SK-N-DZ (cell line): ENCODE measurements at places on chromosomes 3 and 15.

DNA sequence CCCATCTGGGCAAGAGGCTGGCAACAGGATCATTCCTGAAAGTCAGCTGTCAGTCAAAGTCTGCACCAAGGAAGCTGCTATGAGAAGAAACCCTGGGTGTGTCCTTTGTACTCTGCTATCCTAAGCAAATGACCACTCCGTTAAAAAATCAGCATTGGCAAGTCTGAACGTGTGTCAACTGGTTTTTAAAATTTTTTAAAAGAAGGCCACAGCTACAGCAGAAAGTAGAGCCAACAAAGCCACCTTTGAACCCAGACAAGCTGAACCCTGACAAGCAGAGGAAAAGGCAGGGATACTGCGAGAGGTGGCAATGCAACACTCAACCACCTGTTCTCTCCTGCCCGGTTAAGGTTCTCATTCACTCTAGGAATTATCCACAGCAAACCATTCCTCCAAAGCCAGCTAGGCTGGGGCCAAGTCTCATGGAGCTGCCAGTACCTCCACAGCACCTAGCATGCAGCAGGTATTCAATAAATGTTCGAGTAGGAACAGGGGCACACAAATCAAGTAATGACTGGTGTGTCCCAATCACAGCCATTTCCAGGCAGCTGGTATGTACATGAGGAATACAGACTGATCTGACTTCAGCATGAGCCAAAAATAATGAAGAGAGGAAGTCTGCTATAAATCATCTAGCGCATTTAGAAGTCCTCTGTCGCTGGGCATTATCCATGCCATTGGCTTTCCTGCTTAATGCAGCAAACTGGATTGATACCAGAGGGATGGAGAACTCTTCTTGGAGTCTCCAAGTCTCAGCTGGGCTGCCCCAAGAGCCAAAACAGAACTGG is 76.0 kb downstream of the ADCY5 start:
- DNase-seq: no peak

DNA sequence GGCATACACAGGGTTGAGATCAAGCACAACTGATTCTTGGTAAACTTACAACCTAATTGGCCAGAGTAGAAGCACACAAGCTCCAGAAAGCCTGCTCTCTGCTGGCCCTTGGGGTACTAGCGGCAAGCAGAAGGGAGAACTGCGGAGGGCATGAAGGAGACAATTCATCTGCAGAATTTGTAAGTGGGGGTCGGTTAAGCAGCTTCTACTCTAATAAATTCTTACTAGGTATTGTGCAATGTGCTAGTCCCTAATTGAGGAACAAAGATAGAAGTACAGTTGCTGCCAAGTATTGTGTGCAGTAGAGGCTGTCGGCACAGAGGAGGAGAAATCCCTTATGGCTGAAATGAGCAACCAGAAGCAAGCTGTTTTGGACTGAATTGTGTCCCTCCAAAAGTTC is 91.2 kb upstream of the VEPH1 start:
- no peak for DNase-seq

GRCh38 chr3:197463279-197463678 is 92.5 kb downstream of the BDH1 start:
- DNase-seq: no peak

GRCh38 chr3:107861904-107862303 is 228.9 kb downstream of the CD47 start:
- DNase-seq: no peak
